ENCODE measurements at places on chromosomes 4 and X.

DNA sequence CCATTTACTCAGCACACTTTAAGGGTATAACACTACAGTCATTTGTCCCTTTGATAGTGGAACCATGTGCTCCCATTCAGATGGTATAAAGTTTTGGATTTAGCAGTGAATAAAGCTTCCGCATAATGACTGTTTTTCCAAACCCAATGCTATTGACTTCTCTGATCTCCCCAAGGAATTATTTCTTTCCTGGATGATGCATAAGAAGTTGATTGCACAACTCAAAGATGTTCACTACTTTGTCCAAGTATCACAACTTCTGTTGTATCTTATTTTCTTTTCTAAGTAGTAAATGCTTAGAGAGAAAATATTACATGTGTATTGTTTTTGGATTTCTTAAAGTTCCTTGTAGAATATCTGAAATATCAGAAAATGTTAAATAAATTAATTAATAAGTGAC lies 300.2 kb downstream of the GPM6A start:
- DNase-seq = no peak

DNA sequence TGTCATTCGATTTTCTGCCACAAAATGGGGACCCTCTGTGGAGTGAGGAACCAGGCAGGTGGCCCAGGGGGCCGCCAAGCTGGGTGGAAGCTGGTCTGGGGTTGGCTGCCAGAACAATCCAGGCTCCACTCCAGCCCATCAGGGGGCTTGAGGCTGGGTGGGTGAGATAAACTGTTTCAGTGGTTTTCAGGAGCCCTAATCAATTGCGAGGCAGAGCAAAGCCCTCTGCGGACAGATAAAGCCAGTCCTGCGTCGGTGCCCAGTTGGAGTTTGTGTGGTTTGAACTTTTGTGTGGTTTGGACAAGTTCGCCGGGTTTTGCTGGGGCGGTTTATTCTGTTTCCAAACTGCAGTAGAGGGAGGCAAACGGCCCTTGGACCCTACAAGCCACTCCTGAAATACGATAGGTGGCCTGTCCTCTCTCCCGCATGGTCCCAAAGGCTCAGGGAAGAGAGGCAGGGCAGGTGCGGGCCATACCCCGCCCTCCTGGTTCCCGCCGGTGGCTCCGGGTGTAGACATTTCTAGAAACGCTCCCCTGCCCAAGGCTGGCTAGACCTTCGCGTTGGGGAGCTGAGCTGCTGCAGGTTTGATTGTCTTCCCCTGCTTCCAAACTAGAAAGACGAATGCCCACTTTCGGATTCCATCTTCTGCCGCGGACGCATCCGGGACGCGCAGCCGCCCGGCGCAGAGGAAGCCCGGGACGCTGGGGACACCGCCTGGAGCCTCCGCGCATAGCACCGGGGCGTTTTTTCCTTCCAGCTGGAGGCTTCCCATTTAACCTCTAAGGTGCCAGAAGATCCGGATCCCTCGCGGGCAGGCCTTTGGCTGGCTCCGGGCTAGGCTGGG lies 169.0 kb upstream of the BCOR start:
- peak; percentile 66 for DNase-seq

DNA sequence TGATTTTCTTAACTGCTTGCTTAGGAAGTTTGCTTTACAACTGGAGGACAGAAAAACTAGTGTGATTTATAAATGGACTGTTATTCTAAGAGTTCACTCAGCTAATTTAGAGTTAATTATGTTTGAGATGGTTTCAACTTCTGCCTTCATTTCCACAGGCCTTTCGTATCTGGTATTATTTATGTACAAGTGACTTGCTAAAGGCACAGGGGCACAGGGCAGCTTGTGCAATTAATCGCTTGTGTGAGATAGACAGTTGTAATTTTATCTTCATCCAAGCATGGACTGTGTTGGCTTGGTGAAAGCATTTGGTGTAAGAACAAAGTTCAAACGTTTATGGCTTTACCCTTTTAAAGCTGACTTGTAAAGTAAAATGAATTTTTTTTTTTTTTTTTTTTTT lies 38.3 kb downstream of the GPAT3 start:
- no peak for DNase-seq

DNA sequence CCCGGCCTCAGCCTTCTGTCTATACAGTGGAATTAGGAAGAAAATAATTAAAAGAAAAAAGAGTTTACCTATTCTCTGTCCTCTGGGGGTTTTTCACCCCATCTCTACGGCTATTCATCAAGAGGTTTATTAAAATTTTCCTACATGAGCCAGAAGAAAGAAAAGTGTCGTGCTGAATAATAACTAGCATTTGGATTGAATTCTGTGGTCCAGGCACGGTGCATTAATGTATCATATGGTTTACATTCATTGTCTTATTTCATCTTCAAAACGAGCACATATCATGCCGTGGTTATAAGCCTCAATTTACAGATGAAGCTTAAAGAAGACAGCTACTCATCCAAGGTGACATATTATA lies 5.4 kb upstream of the NAA15 start:
- no peak for DNase-seq

GRCh38 chr4:13207226-13207625 lies 276.9 kb downstream of the RAB28 start:
- DNase-seq = no peak

DNA sequence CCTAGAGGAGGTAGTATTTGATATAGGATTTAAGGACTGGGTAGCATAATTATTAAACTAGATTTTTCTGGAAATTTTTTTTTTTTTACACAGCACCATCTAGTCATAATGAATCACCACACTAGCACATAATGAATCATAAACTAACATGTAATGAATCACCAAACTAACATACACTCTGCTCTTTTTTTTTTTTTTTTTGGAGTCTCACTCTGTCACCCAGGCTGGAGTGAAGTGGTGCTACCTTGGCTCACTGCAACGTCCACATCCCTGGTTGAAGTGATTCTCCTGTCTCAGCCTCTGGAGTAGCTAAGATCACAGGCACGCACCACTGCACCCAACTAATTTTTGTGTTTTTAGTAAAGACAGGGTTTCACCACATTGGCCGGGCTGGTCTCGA lies 92.5 kb downstream of the FAM13A start:
- peak; percentile 12 for DNase-seq

GRCh38 chr4:152456609-152457008 lies 79.3 kb downstream of the FBXW7 start:
- DNase-seq = no peak

GRCh38 chrX:129510331-129510730 lies 13.0 kb downstream of the SMARCA1 start:
- no peak for DNase-seq

GRCh38 chr4:107631560-107631959 lies 88.5 kb downstream of the PAPSS1 start:
- no peak for DNase-seq

- DNase-seq = no peak
Observed at GRCh38 chr4:177921715-177922114, 479.5 kb upstream of the AGA start.

DNA sequence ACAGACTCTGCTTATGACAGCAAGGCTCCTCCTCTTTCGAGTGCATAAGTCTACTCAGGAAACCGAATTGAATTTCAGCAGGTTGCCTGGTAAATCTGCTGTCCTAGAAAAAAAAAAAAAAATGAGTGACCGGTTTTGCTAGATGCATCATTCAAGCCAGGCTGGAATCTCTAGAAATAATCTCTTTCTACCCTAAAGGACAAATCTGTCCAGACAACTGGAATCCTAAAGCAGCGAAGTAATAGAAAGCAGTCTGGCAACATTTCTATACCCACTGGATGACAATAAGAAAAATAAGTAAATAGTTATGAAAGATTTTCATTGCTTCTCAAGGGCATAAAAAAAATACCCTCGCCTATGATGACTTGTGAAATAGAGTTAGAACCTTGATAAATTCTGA lies 703.5 kb downstream of the RPA4 start:
- no peak for DNase-seq

DNA sequence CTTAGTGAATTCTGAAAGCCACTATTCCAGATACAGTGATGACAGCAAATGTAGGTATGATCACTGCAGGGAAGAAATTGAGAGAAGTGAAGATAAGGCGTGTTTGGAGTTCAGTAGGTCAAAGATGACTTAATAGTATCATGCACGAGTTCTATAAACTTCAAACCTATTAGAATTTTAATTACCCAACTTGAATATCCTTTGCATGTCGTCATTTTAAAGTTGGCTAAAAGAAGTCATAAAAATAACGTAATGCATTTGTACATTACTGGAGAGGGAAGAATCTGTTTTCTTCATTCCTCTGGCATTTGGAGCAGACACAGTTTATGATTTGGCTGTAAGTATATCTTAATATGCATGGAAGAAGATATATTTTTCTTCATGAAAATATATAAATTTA lies 68.6 kb upstream of the MXRA5 start:
- DNase-seq = peak; percentile 25

DNA sequence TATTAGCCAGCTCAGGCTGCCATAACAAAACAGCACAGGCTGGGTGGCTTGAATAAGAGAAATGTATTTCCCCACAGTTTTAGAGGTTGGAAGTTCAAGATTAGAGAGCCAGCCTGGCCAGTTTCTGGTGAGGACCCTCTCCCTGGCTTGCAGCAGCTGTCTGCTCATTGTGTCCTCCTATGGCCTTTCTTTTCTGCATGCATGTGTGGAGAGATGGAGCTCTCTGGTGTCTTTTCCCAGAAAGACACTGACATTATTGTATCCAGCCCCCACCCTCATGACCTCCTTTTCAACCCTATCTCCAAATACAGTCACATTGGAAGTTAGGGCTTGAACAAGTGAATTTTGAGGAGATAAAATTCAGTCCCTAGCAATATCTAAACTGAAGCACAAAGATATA lies 263.8 kb upstream of the PABPC4L start:
- no peak for DNase-seq

GRCh38 chrX:47186096-47186740 lies 7.4 kb upstream of the UBA1 start:
- no peak for DNase-seq
